CD4-positive, alpha-beta T cell treated with Interleukin-6 at 100 ng/mL for 8 hours (primary cell): ENCODE measurements at places on chromosomes 4 and X.

DNA sequence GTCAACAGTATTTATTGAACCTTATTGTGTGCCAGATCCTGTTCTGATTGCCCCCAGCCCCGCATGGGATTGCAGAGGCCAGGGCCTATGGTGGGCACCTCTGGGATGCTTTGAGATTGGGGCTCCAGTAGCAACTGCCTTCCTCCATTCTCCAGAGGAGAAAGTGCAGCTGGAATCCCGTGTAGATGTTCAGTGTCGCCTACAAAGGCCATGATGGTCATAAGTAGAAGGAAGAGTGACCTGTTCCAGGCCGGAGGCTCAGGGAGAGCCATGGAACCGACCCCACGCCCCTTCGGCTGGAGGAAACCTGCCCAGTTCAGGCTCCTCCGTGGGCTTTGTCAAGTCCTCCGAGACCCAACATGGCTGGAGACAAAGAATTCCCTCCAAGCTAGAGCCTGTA lies 287.5 kb downstream of the FBXW7 start:
- no peak for DNase-seq

DNA sequence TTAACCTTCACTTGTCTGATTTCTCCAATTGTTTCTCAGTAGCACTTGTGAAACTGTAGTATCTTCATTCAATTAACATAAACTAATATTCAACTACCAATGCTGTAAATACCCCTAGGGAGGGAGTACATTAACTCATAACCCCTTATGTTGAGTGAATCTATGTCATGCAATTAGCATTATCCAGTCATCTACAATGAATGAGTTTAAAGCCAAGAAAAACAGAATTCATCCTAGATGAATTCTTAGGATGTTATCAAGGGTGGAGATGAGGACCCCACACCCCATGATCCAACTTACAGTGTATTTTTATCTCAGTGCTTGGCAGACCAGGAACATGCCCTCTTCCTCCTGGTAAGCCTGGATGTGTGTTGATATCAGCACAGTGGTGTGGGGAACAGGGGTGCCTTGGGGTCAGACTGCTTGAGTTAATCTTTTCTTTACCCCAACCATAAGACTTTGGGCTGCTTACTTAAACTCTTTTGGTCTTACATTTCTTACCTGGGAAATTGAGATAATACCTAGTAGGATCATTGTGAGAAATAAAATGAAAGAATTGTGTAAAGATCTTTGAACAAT lies 62.1 kb upstream of the SCOC start:
- DNase-seq: no peak

- no peak for DNase-seq
Measured at GRCh38 chr4:20193141-20193936, 58.4 kb upstream of the SLIT2 start.

- DNase-seq: no peak
Measured at GRCh38 chr4:15148199-15148598, 145.9 kb downstream of the CPEB2 start.

- no peak for DNase-seq
Measured at GRCh38 chr4:144967161-144967560, 130.8 kb downstream of the ANAPC10 start.

GRCh38 chr4:17912011-17912410 lies 101.2 kb downstream of the NCAPG start:
- DNase-seq: no peak

- no peak for DNase-seq
Measured at GRCh38 chr4:144589512-144589911, 56.4 kb upstream of the HHIP start.

- no peak for DNase-seq
Measured at GRCh38 chr4:34158878-34159277, 2085.4 kb downstream of the ARAP2 start.

GRCh38 chr4:113772319-113772718 lies 10.8 kb upstream of the CAMK2D start:
- DNase-seq: no peak

DNA sequence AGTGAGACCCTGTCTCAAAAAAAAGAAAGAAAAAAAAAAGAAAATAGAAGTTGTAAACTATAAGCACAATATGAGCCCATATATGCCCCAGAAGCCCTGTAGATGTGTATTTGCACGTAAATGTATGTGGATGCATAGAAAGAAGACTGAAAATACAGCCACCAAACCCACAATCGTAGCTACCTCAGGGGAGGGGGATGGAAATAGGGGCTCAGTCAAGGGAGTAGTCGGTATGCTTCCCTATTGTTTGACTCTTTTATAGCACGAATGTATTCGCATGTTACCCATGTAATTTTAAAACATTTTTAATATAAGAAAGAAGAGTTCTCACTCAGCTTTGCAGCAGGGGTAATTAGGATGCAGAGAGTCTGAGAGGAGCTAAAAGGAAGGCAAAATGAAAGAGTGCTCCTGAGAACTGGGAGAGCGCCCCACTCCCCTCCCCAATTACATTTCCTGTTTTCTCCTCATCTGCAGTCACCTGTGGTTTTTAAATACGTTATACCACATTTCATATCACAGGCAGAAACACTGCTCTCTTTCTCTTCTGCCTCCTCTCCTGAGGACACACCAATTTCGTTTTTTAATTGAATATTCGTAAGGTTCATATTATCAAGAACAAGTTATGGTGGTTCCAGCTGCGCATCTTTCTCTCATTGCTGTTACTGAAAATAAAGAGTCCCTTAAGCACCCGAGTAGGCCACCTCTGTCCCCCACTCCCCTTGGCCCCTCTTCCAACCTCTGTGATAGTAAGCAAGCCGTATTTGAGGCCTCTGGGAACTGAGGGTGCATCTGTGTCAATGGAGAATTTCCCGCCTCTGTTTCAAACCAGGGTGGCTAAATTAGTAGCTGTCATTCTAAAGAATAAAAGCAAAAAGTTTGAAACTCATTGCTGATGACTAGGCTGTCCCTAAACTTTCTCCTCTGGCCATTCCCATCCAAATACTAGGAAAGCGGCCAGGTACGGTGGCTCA lies 10.7 kb downstream of the SEPTIN6 start:
- peak; percentile 75 for DNase-seq

DNA sequence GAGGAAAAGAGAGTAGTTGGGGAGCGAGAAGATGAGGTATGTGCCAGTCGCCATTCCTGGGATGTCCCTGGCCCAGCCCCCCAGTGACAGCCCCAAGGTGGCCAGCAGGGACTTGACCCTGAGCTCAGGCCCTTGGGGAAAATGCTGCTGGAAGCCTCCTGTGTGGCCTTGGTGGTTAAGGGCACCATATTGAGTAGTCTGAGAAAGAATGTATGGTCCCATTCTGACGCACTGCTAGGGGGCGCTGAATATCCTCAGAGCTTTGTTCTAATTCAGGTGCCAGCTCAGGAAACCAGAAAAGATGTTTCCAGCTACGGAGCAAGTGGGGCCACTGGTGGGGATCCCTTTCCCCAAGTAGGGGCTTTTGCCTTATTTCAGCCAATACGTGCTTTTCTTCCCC lies 14.0 kb upstream of the UBA6 start:
- no peak for DNase-seq

DNA sequence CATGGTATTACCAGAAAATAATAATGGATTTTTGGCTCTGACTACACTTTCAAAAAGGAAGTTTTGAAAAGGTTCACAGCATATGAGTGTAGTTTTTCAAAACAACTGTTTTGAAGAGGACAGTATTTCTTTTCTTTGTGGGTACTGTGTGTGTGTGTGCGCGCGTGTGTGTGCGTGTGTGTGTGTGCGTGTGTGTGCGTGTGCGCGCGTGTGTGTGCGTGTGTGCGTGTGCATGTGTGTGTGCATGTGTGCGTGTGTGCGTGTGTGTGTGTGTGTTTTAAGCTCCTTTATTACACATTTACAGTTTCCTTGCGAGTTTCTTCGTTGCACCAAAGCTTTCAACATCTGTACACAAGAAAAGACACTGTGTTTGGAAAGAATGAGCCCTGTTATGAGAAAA lies 755.4 kb downstream of the SH3BGRL start:
- no peak for DNase-seq

GRCh38 chrX:72041176-72041575 lies 90.5 kb downstream of the RTL5 start:
- no peak for DNase-seq

DNA sequence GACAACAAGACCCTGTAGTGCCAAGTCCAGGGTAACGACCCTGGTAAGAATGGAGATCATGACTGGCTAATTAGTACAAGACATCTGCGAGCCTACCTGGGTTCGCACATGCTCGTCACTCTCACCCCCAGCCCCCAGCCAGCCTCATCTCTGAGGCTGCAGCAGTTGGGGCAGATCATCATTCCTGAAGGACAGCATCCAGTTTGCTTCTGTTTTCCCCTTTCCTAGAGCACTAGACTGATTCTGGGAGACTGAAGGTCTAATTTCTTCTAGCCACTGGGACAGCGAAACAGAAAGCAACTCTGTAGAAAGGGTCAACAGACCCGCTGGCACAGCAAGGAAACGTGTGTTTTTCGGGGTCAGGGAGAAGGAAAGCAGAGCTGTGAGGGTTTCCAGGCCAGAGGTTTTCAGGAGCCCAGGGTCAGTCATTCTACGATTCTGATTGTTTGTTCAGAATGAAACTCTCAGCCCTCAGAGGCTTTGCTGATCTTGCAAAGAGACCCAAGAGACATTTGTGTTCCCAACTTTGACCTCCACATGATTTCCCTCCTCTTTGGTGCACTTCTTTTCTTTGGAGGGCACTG lies 343.1 kb upstream of the NOCT start:
- DNase-seq: no peak

DNA sequence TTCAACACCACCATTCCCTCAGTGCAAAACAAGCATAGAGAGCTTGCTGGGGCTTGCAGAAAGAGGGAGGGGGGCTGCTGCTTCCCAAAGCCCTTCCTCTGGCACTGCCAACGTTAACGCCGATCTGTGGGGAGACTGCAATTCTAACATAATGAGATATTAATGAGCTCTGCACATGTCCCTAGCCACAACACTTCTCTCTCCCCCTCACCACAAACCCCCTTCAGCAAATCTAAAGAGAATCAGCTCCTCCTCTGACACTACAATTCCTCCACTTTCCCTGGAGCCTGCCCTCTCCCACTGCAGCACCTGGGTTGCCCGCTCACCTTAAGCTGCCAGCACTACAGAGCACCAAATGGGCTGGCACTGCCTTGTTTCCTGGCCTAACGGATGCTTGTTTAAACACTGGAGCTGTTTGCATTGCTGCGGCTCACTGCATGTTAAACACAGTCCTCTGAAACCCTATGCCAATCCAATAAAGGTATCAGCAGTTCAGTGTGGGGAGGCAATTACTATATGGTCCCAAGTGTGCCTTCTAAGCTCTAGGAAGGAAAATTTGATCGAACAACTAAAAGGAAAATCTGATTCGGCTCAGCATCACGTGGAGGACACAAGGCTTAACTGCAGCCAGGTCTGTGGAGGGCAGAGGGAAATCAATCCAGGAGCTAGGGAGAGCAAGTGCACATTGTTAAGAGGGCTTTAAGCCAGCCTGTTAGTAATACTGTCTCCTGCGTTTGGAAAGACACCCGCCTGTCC lies 232.4 kb downstream of the MAML3 start:
- DNase-seq: no peak

DNA sequence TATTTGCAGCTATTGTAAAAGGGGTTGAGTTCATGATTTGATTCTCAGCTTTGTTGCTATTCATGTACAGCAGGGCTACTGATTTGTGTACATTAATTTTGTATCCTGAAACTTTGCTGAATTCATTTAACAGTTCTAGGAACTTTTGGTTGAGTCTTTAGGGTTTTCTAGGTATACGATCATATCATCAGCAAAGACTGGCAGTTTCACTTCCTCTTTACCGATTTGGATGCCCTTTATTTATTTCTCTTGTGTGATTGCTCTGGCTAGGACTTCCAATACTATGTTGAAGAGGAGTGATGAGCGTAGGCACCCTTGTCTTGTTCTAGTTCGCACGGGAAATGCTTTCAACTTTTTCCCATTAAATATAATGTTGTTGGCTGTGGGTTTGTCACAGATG lies 48.1 kb downstream of the NPY1R start:
- no peak for DNase-seq

- DNase-seq: peak; percentile 45
Measured at GRCh38 chr4:119627267-119628255, 1.0 kb downstream of the PDE5A start.

- DNase-seq: peak; percentile 80
Measured at GRCh38 chrX:13051529-13052172, 7.2 kb upstream of the FAM9C start.

DNA sequence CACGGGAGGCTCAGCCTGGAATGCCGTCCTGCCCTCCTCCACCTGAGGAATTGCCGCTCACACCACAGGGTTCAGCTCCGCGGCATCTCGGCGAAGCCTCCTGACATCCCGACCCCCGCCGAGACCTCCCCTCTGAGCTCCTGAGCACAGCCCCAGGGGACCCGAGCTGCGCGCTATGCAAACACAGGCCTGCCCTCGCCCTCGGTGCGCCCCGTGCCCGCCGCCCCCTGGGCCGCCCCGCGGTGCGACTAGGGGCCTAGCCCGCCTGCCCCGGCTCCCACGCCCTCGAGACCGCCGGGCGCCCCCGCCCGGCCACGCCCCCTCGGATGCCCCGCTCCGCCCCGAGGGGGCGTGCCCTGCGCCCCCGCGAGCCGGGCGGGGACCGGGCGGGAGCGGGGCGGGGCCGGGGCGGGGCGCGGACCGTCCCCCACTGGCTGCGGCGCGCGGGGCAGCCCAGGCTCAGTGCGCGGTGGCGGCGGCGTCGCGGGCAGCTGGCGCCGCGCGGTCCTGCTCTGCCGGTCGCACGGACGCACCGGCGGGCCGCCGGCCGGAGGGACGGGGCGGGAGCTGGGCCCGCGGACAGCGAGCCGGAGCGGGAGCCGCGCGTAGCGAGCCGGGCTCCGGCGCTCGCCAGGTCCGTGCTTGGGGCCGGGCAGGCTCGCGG lies at the start of gene FGFR3:
TSS of gene FGFR3 (plus strand) at position 462 of the 664 bp plus-strand sequence. CDS start 642 bp downstream, outside the sequence.
- no peak for DNase-seq

DNA sequence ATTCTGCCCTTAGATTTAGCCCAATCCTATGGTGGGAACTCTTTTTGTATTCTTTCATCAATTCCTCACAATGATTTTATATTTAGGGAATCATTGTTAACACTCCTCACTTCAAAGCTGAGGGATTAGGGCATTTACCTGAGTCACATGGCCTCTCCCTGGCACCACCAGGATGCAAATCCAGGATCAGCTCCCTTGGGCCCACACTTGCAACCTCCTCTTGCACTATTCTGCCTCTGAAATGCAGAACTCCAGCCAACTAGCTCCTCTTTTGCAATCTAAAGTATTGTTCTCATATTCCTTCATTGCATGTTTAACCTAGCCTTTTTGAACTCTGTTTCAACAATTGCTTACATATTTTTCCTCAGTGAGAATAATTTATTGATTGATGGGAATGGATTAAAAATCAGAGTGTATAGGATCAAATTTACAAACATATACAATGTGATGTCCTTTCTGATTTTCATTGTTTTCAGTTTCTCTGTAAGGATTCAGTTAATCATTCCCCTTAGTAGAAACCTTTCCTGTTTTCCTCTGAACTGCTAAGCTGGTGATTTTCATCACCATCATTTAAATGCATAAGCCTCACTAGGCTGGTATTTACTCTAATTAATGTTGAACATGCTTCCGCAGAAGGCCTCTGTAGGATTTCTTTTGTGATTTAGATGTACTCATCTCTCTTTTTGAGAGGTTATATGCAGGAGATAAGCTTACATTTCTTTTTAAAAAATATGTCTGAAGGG lies 3.3 kb upstream of the RELL1 start:
- DNase-seq: no peak
